ENCODE measurements at places on chromosomes 7 and 10. TPM values are rescaled to one million over a fixed set of nuclear protein-coding genes. Genes with fewer than 3 reads are reported as not detected.

MUC3A gene
- polyA plus RNA-seq: 0.57 TPM

BICC1 gene
- 84.2 TPM for polyA plus RNA-seq

LIPF gene
- 0.42 TPM for polyA plus RNA-seq

CCDC172 gene
- not detected for polyA plus RNA-seq

USP6NL gene
- 32.3 TPM for polyA plus RNA-seq
